Osteocyte (in vitro differentiated cells): ENCODE measurements at places on chromosomes 11 and 22. TPM values are rescaled to one million over a fixed set of nuclear protein-coding genes. Genes with fewer than 3 reads are reported as not detected.

- no peak for DNase-seq
- H3K27me3 ChIP-seq = no peaks in the 10 kb centered on the region
- H3K4me1 ChIP-seq = peaks cover 11% of the 10 kb centered on the region
- peaks cover 24% of the 10 kb centered on the region for H3K36me3 ChIP-seq
- peak overlapping the region; percentile 79 for H3K27ac ChIP-seq
These were observed 13.9 kb downstream of the ACP2 start for GRCh38 chr11:47234669-47235100.

GRCh38 chr11:75293903-75294302, 53.3 kb downstream of the TPBGL start:
- no peak for DNase-seq
- no peak overlapping the region for H3K4me3 ChIP-seq

GRCh38 chr11:112470355-112470754, 209.7 kb upstream of the PLET1 start:
- H3K27ac ChIP-seq = no peak overlapping the region
- H3K4me3 ChIP-seq = no peak overlapping the region
- H3K36me3 ChIP-seq = no peaks in the 10 kb centered on the region
- peaks cover 2% of the 10 kb centered on the region for H3K4me1 ChIP-seq
- DNase-seq = no peak

GRCh38 chr11:65883786-65884715, 4.2 kb downstream of the FIBP start:
- no peak overlapping the region for H3K4me3 ChIP-seq
- peaks cover 23% of the 10 kb centered on the region for H3K36me3 ChIP-seq
- H3K27me3 ChIP-seq = no peaks in the 10 kb centered on the region
- H3K27ac ChIP-seq = peak overlapping the region; percentile 82
- H3K4me1 ChIP-seq = peaks cover 29% of the 10 kb centered on the region
- no peak for DNase-seq

Gene PLAAT2
- total RNA-seq = not detected in 2 replicates

DNA sequence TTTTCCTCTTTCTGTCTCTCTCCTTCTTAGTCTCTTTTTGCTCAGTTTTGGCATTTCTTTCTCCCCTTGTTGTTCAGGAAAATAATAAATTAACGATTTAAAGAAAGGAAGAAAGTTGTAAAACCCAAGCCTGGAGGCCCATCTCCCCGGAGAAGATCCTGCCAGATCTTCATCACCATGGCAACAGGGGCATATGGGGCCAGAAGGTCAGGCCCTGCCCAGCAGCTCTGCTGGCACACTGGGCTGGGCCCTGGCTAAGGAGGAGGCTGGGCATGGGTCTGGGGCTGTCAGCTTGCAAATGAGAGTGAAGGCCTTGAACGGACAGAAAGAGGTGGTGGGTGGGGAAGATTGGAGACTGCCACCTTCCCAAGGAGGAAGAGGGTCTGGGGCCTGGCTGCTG, 2.8 kb downstream of the LRRC10B start:
- no peaks in the 10 kb centered on the region for H3K36me3 ChIP-seq
- peaks cover 10% of the 10 kb centered on the region for H3K4me1 ChIP-seq
- H3K27ac ChIP-seq = no peak overlapping the region
- DNase-seq = no peak
- no peak overlapping the region for H3K4me3 ChIP-seq

Gene IGSF22
- not detected in 2 replicates for total RNA-seq

DNA sequence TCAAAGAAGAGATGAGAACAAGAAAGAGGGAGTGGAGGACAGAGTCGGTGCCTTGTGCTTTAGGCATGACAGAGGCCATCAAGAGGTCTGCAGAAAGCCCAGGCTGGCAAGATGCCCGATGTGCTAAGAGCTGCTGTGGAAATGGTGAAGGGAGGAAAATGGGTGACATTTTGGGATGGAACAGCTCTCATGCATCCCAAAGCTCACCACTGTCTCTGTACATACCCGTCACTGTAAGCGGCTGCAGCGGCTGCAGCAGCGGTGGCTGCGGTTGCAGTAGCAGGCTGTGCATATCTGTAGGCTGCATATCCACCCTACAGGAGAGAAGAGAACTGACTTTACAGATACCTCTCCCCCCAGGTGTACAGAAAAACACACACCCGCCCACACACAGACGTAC, 28.6 kb downstream of the APOL5 start:
- DNase-seq = peak; percentile 57
- peaks cover 34% of the 10 kb centered on the region for H3K36me3 ChIP-seq
- no peak overlapping the region for H3K27ac ChIP-seq
- H3K4me3 ChIP-seq = no peak overlapping the region

- DNase-seq = no peak
- H3K4me3 ChIP-seq = no peak overlapping the region
- peaks cover 3% of the 10 kb centered on the region for H3K4me1 ChIP-seq
- H3K36me3 ChIP-seq = no peaks in the 10 kb centered on the region
These were observed 6.0 kb upstream of the LMO2 start for GRCh38 chr11:33897761-33898375.

GRCh38 chr11:47611348-47611794, 17.2 kb upstream of the C1QTNF4 start:
- H3K4me1 ChIP-seq = peaks cover 19% of the 10 kb centered on the region
- H3K27me3 ChIP-seq = no peaks in the 10 kb centered on the region
- no peak for DNase-seq
- peaks cover 3% of the 10 kb centered on the region for H3K36me3 ChIP-seq

GRCh38 chr22:28442264-28442710, 237.4 kb downstream of the TTC28 start:
- DNase-seq = peak; percentile 90
- peak overlapping the region; percentile 92 for H3K4me3 ChIP-seq
- peak overlapping the region; percentile 86 for H3K27ac ChIP-seq
- H3K27me3 ChIP-seq = no peaks in the 10 kb centered on the region

Gene BARX2
- not detected in 2 replicates for total RNA-seq

Gene KLHL35
- 2.3 and 2.8 TPM in 2 replicates for total RNA-seq

DNA sequence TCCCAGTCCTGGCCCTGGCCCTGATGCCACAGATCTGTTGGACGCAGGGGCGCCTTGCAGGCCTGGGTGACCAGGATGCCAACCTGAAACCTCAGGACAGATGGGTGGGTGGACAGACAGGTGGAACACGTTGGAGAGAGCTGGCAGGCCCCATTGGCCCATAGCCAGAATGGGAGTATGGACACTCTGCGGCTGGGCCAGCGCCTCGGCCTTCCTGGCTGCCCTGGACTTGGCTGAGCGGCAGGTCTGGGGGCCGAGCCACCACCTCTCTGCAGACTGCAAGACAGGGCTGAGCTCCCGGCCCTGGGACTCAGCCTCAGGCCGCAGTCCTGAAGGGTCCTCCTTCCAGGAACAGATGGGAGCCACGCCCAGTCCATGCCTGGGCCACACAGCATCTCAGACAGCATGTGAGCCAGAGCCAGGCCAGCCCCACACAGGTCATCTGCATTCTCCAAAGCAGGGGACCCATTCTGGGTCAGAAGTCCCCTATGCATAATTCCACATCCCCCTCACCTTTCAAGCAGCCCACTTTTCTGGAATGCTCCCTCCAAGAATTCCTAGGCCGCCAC, 14.1 kb downstream of the WNT7B start:
- no peaks in the 10 kb centered on the region for H3K36me3 ChIP-seq
- H3K4me1 ChIP-seq = peaks cover 22% of the 10 kb centered on the region
- DNase-seq = no peak
- no peak overlapping the region for H3K27ac ChIP-seq
- no peak overlapping the region for H3K4me3 ChIP-seq
- H3K27me3 ChIP-seq = no peaks in the 10 kb centered on the region

GRCh38 chr11:118058311-118059245, 18.3 kb upstream of the TMPRSS4 start:
- H3K27ac ChIP-seq = no peak overlapping the region
- H3K36me3 ChIP-seq = no peaks in the 10 kb centered on the region
- H3K27me3 ChIP-seq = peaks cover 7% of the 10 kb centered on the region
- no peak overlapping the region for H3K4me3 ChIP-seq

DNA sequence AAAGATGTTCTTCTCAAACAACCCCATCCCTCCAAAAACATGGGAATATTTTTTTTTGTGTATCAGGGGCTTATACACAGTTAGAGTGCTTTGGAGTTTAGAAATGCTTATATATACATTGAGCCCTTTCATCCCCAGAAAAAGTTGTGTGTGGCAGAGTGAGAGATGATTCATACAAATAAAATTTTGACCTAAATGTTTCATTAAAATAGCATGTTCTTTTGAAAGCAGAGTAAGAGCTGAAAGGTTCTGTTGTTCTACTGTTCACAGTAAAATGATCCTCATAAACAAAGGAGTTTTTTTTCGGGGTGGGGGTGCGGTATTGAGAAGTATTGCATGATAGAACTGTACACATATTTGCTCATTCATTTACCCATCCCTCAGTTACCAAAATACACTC, 512.4 kb downstream of the DLG2 start:
- peaks cover 2% of the 10 kb centered on the region for H3K27me3 ChIP-seq
- DNase-seq = no peak
- no peaks in the 10 kb centered on the region for H3K36me3 ChIP-seq
- no peak overlapping the region for H3K27ac ChIP-seq
- H3K4me1 ChIP-seq = no peaks in the 10 kb centered on the region
- no peak overlapping the region for H3K4me3 ChIP-seq

Gene TREH
- total RNA-seq = not detected in 2 replicates

Gene SH3BP1
- total RNA-seq = 6.9 and 8.3 TPM in 2 replicates

Gene BTG4
- total RNA-seq = not detected in 2 replicates

GRCh38 chr11:30825723-30826122, 239.6 kb upstream of the MPPED2 start:
- DNase-seq = no peak
- no peak overlapping the region for H3K27ac ChIP-seq
- no peak overlapping the region for H3K4me3 ChIP-seq
- no peaks in the 10 kb centered on the region for H3K36me3 ChIP-seq
- H3K4me1 ChIP-seq = no peaks in the 10 kb centered on the region

DNA sequence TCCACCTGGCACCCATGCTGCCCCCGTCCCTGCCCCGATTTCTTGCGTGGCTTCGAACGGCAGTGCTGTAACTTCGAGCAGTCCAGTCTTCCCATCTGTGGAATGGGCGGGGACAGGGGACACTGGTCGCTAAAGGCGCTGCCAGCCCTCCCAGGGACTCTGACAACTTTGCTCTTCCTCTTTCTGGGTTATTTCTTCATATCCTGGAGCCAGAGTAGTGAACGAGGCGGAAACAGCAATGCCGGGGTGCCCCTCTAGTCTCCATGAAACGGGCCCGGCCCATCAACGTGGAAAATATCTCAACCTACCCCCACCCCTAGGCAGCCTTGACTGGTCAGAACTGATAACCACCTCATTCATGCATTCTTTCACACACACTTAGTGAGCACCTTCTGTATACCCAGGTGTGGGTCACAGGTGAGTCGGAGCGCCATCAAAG, 42.8 kb downstream of the TRIOBP start:
- peaks cover 33% of the 10 kb centered on the region for H3K4me1 ChIP-seq
- no peaks in the 10 kb centered on the region for H3K27me3 ChIP-seq
- no peak overlapping the region for H3K27ac ChIP-seq
- H3K36me3 ChIP-seq = no peaks in the 10 kb centered on the region
- DNase-seq = no peak

GRCh38 chr11:112637076-112637475, 324.1 kb upstream of the NCAM1 start:
- no peaks in the 10 kb centered on the region for H3K36me3 ChIP-seq
- peak; percentile 73 for DNase-seq
- H3K27me3 ChIP-seq = peaks cover 17% of the 10 kb centered on the region
- H3K4me3 ChIP-seq = no peak overlapping the region
- no peak overlapping the region for H3K27ac ChIP-seq

DNA sequence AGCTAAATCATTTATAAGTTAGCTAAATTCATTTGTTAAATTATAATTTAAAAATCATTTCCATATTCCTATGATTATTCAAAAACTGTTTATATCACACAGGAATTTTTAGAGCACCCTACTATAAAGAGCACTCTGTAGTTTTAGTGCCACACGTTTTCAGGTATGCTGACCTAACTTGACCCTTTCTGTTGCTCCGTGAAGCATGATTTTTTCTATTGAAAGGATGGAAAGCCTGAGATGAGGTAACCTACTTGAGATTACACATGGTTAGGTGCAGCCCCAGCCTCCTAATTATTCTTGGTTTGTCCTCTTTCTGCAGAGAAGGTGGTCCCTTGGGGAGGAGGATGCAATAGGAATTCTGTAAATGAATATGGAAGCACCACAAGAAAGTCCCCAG, 72.6 kb downstream of the PPFIBP2 start:
- no peaks in the 10 kb centered on the region for H3K27me3 ChIP-seq
- peaks cover 64% of the 10 kb centered on the region for H3K4me1 ChIP-seq
- no peak overlapping the region for H3K27ac ChIP-seq
- DNase-seq = no peak

DNA sequence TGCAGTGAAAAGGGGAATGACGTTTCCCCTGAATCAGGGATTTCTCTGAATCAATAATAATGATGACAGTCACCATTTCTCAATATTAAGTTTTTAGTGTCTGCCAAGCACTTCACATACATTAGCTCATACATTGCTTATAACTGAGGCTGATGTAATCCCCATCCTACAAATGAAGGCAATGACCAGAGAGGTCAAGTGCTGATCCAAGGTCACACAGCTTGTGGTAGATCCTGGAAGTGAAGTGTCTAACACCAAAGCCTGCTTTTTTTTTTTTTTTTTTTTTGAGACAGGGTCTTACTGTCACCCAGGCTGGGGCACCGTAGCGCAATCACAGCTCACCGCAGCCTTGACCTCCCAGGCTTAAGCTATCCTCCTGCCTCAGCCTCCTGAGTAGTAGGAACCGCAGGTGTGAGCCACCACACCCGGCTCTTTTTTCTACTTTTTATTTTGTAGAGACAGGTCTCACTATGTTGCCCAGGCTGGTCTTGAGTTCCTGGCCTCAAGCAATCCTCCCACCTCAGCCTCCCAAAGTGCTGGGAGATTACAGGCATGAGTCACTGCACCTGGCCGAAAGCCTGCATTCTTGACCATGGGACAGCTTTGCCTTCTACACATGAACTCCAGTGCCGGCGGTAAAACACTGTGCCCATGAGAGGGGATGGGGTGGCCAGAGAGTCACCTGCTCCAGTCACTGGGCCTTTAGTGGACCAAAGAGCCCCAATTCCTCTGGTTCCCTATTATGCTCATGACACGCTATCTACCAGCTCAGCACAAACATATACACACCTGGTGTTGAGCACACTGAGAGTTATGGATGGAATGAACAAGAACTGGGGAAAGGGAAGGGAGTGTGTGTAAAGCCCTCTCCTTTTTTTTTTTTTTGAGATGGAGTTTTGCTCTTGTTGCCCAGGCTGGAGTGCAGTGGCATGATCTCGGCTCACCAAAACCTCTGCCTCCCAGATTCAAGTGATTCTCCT, 17.4 kb downstream of the ARHGAP1 start:
- peaks cover 23% of the 10 kb centered on the region for H3K36me3 ChIP-seq
- no peak for DNase-seq
- no peak overlapping the region for H3K4me3 ChIP-seq
- H3K27ac ChIP-seq = no peak overlapping the region

Gene PRDM11
- total RNA-seq = 22.9 and 25.4 TPM in 2 replicates

Gene SSTR3
- not detected in 2 replicates for total RNA-seq
